Stimulated activated CD8-positive, alpha-beta memory T cell treated with anti-CD3 and anti-CD28 coated beads, Interleukin-12 subunit alpha, Interleukin-12 subunit beta, amount 100 ng/mL, for 1 hour (primary cell): ENCODE measurements at places on chromosomes 6 and 20.

DNA sequence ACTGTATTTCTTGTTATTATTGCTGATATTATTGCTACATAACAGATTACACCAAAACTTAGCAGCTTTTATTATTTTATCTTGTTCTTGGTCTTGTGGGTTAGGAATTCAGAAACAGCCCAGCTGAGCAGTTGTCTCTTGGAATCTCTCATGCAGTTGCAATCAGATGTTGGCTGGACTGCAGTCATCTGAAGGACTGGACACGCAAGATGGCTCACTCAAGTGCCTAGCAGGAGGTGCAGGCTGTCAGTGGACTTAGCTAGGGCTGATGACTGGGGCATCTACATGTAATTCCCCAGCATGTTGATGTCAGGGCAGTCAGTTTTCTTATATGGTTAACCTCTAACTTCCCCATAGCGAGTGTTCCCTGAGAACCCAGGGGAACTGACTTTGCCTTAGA lies 128.6 kb upstream of the PLCB4 start:
- DNase-seq, result no peak

GRCh38 chr6:125987026-125987617 lies 782 bp downstream of the TRMT11 start:
- DNase-seq, result no peak

DNA sequence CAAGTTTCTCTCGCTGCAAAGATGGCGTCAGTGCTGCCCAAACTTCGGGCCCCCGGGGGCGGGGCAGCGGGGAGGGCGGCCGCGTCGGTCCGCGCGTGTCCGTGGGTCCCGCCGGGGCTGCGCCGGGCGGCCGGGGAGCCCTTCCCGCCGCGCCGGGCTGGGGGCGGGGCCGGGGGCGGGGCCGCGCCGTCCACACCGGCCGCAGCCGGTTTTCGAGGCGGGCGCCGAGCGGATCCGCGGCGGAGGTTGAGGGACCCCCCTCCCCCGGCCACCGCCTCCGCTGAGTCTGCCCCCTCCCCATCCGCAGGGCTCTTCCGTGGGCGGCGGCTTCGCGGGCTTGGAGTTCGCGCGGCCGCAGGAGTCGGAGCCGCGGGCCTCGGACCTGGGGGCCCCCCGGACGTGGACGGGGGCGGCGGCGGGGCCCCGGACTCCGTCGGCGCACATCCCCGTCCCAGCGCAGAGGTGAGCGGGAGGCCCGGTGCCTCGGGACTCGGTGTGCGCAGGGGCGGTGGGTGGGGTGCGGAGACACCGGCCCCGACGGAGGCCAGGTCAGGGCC lies 572 bp downstream of the SLC2A4RG start:
- no peak for DNase-seq

DNA sequence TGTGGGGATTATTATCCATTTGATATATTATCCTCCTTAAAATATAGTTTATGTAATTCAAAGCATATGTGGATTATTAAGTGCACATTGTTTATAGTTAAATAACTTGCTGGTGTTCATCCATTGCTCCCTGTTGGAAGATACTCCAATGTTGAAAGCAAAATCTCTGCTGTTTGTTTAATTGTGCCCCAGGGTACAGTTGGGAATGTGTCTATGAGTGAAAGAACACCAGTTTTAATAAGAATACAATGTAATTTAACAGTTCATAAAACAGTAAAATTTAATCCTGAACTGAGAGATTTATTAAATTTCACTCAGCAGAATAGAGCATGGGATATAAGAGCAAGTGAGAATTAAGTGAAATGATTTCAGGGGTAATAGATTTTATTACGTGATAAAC lies 364.9 kb downstream of the GRIK2 start:
- DNase-seq, result no peak

DNA sequence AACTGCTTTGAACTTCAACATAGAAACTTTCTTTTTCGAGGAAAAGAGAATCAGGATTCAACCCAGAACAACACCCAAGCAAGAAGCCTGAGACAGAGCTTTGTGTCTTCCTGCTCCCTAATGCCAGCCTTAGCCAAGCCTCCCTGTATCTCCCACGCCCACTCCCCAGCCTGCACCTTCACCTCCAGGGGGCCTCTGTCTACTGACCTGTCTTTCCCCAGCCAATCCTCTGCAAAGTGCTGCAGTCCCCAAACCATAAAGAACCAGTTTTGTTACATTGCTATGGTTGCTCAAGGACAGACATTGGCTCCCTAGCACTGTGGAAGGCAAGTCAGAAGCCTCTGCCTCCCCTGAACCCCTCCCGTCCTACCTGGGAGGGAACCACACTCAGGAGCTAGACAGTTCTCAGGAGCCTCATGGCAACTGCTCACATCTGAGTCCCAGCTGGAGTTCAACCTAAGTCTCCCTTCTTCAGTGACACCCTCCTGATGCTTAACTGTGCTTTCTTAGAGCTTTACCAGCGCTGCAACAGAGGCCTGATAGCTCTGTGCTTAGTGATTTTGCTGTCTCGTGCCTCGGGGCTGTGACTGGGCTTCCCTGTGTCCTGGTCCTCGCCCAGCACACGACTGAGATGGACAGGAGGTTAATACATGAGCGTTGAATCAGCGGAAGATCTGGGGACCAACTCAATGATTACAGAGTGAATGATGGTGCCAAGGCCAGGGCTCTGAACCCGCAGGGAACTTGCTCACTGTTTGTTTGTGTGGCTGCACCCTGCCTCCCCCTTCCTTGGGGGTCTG lies 101.5 kb upstream of the DUSP22 start:
- DNase-seq, result no peak

- DNase-seq, result no peak
Measured at GRCh38 chr6:31776485-31776988, 591 bp downstream of the VWA7 start.

GRCh38 chr20:52219441-52219840 lies 27.9 kb upstream of the ZFP64 start:
- DNase-seq, result no peak

DNA sequence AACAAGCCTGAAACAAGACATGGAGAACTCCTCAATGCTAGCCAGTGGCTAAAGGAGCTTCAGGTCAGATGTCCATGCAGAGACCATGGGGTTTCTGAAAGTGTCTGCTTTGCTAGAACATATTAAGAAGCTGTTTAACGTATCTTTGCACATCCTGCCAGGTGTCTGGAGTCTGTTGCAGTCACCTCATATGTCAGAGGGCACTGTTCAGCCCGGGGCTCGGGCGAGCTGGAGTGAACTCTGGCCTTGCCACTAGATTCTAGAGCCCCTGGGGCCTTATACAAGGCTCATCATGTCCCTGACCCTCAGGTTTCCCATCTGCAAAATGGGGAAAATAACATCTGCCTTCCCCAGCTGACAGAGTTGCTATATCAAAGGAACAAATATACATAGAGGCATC lies 59.0 kb downstream of the PRDM1 start:
- DNase-seq, result no peak

GRCh38 chr6:65545920-65546319 lies 161.1 kb downstream of the EYS start:
- DNase-seq, result no peak

GRCh38 chr20:36974660-36975059 lies 23.2 kb upstream of the SAMHD1 start:
- no peak for DNase-seq

GRCh38 chr6:15073344-15073789 lies 172.5 kb upstream of the JARID2 start:
- DNase-seq, result no peak

DNA sequence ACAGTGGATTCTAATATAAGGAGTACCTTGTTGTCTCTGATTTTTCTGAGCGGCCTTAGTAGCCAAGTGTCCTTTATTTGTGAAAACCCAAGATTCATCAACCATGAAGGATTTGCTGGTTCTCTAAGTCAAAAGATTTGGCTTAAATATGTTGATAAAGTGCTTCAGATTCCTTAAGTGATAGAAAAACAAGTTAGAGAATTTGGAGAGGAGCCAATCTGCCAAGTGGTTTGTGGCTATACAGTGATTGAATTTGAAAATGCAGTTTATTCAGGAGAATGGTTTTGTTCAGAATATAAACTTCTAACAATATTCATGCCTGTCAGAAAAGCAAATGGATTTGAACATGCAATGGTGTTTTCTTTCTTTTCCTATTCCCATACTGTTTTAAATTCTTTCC lies 54.8 kb downstream of the CAP2 start:
- no peak for DNase-seq

DNA sequence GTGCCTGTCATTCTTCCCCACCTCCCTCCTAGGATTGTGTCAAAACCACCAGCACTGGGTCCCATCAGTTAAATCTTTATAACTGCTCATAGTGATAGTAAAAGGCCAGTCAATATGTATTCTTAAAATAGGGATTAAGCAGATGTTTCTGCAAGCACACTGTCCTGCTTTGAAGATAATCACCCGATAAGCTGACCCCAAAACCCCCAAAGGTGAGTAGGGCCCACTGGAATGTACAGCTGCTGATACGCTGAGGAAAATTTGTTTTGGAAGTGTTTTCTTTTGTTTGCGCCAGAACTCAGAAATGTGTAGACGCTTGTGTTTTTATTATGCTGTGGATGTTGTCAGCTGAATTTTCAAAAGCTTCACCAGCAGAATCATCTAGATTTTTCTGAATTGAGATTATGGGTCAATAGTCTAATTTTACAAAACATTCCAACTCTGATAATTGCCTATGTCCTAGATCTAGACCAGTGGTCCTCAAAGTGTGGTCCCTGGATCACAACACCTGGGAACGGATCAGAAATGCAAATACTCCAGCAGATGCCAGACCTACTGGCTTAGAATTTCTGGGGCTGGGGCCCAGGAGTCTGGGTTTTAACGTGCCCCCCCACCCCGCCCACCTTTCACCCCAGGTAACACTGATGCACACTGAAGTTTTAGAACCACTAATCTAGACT lies 11.4 kb downstream of the BFSP1 start:
- DNase-seq, result no peak

DNA sequence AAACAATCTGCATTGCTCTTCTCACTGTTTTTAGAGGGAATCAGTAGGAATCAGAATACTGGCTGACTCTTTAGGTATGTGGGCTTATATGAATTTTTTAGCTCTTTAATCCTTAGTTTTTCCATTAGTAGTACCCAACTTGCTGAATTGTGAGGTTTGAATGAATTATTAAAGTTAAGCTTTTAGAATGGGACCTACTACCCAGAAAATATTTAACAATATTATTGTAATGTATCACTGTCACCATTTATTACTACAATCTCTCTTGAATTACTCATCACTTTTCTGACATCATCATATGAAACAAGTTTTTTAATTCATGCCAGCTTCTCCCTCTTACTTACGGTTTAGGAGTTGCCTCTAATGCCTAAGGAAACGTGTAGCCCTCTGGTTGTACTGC lies 212.7 kb downstream of the BCKDHB start:
- DNase-seq, result no peak

- DNase-seq, result peak; percentile 66
Measured at GRCh38 chr20:44909872-44910689, at the start of gene PABPC1L. PABPC1L (plus strand) TSS chr20:44910060; CDS start chr20:44910144, 84 bp downstream.

GRCh38 chr6:108684771-108685329 lies 124.1 kb downstream of the FOXO3 start:
- no peak for DNase-seq

DNA sequence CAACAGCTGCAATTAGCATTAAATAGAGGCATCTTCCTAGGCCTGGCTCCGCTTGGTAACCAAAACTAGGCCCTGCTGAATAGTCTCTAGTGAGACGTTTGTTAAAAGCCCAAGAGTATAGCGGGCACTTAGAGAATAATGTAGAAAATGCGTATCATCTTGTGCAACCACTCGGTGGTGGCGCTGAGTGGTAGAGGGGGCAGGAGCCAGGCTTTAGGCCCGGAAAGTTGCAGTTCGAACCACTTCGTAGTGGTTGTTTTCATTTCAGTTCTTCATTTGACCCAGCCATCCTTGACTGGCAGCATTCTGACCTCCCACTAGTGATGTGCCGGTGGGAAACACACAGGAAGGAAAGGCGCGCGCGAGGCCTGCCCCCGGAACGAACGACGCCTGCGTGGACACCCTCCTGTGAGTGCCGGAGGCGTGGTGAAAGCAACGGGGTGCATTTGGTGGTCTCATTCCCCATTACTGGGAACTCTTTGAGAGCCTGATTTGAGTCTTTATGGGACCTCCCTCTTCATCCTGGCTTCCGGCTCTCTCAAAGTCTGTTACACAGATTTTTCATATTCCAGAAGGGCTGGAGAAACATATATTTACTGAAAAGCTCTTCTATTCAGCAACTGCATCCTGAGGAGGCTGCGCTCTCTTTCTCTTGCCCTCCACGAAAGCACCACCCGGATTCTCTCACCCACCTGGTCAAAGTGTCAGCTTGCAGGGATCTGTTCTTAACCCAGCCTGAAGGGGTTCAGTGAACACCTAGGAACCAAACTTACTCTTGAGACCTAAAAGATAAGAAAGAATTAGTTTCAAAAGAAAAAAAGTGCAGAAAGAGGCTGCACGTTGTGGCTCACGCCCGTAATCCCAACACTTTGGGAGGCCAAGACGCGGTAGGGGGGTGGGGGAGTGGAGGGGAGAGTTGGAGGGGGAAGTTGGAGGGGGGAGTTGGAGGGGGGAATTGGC lies 18.2 kb downstream of the GPX5 start:
- DNase-seq, result peak; percentile 25

DNA sequence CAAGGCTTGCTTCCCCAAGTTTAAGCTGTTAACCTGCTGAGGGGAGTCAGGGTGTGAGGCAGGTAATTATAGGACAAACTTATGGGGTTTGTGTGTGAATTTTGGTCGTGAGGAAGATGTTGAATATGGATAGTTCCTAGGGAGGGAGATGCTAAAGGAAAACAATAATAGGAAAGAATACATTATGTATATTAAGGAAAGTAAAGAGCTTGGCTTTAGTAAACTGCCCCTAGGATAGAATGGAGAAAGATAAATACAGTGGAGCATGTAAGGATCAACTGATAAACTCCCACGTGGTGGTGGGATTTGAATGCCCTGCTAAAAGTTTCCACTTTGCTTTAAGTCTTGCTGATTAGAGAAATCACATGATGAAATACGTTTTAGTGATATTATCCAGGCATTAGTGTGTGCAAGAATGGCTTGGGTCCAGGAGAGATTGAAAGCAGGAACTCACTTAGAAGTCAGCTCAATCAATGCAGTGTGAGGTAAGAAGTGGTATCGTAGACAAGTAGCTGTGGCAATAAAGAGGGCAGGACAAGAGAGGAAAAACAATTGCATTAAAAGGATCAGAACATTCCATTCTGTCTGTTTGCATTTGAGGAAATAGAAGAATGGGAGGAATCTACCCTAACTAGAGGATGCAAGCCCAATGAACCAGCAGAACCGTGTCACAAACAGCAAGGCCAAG lies 52.5 kb downstream of the RPS12 start:
- DNase-seq, result no peak

DNA sequence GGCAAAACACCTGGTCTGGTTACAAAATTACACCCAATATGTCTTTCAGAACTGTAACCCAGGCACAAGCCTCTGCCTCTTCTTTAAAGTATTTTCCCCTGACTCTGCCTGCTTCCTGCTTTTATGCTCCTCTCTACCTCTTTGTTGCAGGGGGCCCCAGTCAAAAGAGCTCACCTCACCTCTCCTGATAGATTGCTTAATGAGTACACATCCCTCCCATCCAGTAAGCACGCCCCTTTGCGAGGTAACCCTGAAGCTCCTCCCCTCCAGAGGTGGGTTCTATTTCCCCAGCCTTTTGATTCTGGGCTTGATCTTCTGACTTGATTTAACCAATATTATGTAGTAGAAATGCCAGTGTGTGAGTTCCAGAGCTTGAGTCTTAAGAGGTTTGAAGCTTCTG lies 56.6 kb upstream of the EYA2 start:
- no peak for DNase-seq
